ENCODE measurements at places on chromosomes 3 and 15. TPM values are rescaled to one million over a fixed set of nuclear protein-coding genes. Genes with fewer than 3 reads are reported as not detected.

DNA sequence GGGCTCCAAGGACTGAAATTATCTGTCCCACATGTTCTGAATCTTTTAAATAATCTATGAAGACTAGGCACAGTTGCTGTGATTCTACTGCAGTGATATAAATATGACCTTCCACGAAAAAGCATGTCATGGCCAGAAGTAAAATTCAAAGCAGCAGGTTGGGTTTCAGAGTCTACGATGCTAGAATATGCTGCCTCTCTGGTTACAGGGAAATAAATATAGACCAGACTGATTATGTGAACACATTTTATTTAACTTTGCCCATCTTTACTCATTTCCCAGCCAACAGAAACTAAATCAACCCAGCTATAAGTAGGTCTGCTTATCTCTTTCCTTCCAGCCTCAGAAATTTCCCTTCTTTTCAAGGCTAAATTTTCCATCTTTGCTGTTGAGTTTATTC, 19.9 kb upstream of the TM6SF1 start:
- no peak for DNase-seq

DNA sequence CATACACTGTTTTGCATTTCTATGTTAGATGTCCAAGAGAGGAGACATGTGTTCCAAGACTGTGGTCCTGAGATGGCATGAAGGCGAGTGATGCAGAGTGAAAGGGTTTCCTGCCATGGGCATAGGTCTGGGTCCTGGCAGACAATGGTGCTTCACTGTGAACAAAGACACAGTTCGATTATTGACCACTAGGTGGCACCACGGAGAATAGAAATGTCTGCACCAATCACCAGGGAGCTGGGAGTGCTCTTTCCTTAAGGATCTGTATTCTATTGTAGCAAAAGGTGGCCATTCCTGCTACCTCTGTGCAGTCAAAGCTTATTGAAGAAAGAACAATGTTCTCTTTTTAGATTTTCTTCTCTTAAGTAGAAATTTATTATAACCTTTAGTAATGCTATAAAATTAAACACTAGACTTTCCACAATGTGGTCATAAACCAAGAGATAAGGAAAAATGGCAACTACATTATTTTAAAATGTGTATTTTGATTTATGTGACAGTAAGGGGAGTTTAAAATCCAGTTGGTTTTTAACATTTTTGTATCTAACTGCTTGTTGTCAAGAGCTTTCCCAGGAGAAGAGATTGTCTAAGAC, 88.7 kb downstream of the GABRG3 start:
- peak; percentile 16 for DNase-seq

DNA sequence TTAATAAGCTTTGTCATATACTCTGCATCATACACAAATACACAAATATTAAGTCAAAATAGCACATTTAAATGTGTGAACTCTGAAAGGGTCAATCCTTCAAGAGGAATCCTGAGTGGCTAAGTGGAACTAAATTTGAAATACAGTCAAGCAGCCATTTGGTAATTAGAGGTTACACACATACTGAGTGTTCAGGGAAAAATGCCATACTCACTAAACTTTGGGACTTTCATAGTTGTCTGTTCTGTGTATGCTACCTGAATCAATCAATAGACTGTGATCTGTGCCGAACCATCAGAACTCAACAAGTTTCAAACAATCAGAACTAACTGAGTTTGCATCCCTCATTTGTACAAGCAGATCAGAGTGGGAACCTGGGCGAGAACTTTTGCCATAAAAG, 15.3 kb downstream of the ANKRD28 start:
- no peak for DNase-seq

DNA sequence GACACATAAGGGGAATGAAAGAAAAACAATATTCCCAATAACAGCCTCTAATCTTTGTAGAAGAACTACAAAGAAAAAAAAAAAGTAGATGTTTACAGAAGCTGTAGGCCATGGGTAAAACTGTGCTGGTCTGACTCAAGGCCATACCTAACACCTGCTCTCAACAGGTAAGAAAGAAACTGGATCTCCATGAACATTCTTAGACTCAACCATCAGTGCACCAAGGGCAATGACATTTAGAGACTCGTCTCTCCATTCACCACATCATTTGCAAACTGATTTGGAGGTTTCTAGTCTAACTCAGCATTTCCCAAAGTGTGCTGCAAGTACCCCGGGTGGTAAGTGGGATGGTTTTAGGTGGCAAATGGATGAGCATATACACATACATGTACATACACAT, 164.2 kb downstream of the FOXP1 start:
- no peak for DNase-seq

DNA sequence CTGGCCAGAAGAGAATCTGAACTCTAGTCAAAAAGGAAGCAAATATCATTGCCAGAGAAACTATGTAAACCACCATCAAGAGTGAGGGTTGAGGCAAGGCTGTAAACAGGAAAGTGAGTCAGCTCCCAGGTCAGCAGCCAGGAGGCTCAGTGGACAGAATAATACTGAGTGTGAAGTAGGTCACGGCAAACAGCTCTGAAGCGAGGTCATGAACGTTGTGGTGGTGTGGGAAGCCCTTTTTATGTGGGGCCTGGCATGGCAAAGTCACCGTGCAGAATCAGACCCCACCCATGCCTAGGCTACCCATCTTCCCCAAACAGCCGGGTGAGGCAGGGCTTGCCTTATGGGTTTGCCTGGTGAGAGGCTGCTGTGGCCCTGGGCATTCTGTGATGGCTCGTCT, 43.9 kb downstream of the THBS1 start:
- peak; percentile 74 for DNase-seq

DNA sequence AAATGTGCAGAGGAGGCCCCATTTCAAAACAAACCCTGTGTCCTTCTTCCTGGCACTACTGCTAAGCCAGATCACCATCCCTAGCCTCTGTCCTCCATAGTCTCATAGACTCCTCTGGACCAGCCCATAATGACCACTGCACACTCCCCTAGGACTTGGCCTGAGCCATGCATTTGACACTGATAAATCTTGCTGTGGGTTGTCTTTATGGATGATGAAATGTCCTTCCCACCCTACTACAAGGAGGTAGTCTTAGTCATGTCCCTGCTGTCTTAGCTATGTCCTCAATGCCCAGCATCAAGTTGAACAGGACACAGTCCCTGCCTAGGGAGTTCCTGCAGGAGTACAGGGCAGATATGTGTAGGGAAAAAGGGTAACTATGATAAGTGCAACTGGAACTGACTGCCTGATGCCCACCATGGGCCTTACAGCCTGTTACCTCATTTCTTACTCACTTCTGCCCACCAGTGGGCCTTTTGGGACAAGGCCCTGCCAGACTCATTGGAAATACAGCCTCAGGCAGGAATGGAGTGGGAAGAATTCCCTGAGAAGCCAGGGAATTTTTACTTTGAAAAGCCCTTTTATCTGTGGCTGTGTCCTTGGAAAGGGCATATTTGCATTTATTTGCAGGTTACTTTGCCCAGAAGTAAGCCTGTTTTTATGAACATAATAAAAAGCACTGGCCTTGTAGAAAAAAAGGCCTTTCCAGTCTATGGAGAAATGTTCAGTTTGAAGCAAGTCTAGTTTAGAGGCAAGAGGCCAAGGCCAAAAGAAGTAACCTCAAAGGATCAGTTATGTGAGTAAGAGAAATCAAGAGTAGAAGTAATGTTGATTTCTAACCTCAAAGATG, 199.6 kb upstream of the EIF1B start:
- DNase-seq: no peak

GRCh38 chr15:56353119-56353518, 12.1 kb upstream of the TEX9 start:
- no peak for DNase-seq

GRCh38 chr15:98774756-98775497, 126.6 kb downstream of the IGF1R start:
- DNase-seq: no peak

- no peak for DNase-seq
Observed at GRCh38 chr3:64244011-64244942, 19.0 kb upstream of the PRICKLE2 start.

DNA sequence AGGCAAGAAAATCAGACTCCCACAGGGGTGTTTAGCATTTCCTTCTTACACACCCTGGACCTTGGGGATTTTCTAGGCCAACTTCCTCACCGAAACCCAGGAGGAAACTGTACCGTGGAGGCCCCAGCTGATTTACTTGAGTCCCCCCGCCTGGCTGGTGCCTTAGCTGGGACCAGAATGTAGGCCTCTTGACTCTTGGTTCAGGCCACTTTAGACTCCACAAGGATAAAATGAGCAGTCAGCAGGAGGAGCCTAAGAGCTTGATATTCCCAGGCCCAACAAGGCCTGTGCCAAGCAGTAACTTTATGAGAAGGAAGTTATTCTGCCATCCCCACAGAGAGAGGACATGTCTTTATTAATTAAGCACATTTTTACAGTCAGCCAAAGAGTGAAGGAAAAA, 4.6 kb upstream of the APBA2 start:
- DNase-seq: no peak

DNA sequence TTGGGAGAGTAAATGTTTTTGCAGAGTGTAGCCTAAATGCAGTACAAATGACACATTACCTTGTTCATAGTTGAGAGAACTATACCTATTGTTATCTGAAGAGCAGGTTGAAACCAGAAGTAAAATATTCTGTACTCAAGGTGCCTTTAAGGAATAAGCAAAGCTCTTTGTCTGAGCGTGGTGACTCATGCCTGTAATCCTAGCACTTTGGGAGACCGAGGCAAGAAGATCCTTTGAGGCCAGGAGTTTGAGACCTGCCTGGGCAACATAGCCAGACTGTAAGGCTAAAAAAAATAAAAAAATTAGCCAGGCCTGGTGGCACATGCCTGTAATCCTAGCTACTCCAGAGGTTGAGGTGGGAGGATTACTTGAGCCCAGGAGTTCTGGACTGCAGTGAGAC, 2.2 kb upstream of the RNF13 start:
- no peak for DNase-seq

DNA sequence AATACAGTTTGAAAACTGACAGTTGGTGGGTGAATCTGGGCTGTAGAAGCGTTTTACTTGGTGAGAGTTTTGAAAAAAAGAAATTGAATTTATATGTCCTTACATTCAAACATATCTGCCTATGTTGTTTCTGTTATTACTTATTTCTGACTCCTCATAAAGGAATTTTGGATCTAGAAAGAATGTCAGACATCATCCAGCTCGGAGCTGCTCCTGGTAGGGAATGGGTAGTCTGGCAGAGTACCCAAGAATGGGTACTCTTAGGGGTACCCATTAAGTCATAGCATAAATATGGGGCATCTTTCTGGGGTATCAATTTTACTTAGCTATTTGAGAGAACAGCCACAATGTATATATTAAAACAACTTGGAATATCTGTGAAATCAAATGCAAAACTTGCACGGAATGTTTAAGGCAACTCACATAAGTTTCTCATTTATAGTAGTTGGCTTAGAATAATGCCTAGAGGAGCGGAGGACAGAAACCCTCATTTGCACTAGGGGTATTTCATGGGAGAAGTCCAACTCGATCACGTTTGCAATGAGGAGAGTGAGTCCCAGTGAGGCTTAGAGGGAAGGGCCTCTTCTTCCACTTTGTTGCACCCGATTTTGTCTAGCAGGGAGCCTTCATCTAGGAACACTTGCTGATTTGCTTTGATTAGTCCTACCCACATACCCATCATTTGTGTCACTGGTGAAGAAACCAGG, 2.4 kb upstream of the LARP6 start:
- no peak for DNase-seq

- no peak for DNase-seq
Observed at GRCh38 chr3:192281207-192281880, 446.0 kb downstream of the FGF12 start.

- no peak for DNase-seq
Observed at GRCh38 chr15:48222627-48223026, 16.5 kb downstream of the SLC12A1 start.

DNA sequence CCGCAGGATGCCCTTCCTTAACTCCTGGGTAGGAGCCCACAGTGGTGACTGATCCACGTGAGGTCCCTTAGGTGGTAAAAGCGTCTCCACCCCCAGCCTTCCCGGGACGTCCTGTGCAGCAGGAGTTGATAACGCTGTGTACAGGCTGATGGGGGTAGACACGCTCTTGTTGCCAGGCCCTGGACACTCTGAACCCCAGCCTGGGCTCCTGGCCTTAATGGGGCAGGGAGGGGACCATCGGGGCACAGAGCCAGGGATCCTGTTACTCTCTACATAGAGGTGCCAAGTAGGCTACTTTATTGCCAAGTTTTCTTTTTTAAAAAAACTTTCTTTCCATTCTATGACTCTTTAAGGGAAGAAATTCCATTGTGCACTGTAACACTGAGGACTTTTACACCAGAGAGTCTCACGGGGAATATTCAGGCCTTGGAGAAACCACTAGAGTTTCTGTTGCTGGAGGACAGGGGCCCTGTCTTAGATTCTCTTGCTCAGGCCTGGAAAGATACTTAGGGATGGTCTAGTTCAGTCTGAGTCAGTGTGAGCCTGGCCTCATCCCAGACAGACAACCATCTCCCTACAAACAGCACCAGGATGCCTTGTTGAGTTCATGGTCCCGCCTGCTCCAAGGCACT, 104.3 kb upstream of the RNU6-1 start:
- DNase-seq: no peak

DNA sequence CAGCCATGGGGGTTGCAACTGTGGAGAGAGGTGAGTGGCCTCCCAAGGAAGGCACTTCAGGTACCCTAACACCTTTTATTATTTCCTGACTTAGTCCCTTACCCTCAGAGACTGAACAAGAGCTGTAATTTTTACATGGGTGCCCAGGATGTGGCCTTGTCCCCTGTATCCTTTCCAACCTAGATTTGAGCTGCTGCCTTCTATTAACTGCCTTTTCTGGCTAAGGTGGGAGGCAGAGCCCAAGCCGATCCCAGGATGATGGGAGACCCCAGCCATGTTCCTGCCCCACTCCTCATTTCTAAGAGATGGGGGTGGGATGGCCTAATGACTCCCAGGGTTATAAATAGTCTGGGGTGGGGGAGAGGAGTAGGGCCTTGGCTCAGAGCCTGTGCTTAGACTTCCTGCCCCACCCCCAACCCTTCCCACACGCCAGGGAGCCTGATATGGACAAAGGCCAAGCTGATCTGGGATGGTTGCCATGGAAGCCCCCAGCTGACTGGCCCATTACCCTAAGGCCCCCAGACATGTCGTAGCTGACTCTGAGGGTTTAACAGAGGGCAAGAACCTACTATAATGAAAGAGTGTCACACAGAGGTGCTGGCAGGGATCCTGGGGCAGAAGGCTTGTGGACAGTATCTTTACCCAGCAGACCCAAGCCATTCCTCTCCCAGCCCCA, 1.9 kb downstream of the KLHDC8B start:
- DNase-seq: no peak

GRCh38 chr3:116815831-116816588, 106.4 kb downstream of the TUSC7 start:
- no peak for DNase-seq

GRCh38 chr3:50815844-50816243, 141.1 kb downstream of the DOCK3 start:
- no peak for DNase-seq

ETFA gene
- total RNA-seq: 112 TPM

ATP13A4 gene
- not detected for total RNA-seq

ADCY5 gene
- total RNA-seq: 2.7 TPM

FBLN2 gene
- total RNA-seq: 1.1 TPM

HIGD1A gene
- total RNA-seq: 247 TPM

THSD4 gene
- total RNA-seq: 73.5 TPM

AGBL1 gene
- total RNA-seq: not detected

IL17RB gene
- 1.7 TPM for total RNA-seq

TMEM62 gene
- 21.8 TPM for total RNA-seq
